ENCODE measurements at places on chromosomes 11 and 22.

DNA sequence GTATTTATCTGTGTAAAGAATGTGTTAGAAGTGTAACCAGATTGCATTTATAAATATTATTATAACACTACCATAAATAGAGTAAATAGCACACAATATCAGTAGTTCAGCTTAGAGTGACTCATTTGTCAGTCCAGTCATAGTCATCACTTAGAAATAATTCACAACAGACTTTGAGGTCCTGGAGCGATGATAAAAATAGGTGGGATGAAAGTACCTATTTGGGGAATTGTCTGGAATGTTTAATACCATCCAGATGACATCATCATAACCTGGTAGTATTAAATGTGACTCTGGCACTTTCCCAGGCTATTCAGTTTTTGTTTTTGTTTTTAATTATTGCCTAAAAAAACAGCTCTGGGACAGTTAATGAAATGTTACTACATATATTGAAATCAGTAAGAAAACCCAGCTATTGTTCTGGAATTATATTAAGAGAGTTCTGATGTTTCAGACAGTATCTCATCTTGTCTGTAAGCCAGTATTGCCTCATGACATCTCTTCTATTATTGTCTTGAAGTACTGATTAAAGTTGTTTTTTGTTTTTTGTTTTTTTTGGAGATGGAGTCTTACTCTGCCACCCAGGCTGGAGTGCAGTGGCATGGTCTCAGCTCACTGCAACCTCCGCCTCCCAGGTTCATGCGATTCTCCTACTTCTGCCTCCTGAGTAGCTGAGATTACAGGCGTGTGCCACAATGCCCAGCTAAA, 74.8 kb downstream of the SIK2 start:
- no peak for DNase-seq

DNA sequence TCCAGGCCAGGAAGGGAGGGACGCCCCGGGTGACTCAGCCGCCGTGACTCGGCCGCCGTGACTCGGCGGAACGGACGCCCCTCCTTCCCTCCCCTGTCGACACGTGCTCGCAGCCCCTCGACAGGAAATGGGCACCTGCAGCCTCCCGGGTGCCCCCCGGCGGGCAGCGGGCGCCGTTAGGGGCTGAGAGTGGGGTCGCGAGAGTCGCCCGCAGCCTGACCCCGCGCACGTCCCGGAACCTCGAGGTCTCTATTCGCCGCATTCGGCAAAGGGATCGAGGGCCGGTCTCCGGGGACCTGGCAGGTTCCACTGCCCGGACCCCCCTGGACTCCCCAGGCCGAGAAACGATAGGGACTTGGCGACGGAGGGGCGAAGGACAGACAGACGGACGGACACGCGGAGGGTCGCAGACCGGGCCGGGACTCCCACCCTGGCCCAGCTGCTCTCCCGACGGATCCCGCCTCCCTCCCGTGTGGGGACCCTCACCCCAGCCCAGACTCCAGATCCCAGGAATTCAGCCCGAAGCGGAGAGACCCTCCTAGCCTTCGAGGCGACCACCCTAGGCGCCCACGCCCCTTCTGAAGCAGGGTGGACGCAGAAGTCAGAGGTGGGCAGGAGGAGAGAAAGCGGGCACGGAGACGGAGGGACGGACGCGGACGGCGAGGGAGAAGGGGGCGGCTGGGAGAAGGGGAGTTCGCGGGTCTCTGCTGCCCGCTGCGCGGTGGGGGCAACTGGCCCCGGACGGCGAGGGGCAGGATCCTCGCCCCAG, 648 bp downstream of the FOSL1 start:
- peak; percentile 54 for DNase-seq

DNA sequence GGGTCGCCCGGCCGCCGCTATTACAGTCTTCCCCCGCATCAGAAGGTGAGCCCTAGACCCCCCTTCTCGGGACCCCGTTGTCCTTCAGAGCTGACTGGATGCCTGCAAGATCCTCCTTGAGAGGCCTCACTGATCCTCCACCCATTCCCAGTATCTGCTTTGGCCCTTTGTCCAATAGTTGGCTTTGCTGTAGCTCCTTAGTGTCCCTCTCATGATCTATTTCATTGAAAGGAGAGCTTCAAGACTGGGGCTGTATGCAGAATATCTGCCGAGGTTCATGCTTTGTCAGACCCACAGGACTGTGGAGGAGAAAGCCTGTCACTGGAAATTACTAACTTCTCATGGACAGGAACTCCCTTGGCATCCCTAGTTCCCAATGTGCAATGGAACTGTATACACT, 499 bp downstream of the DLAT start:
- DNase-seq = no peak

GRCh38 chr11:122808478-122808869, 29.8 kb upstream of the CRTAM start:
- DNase-seq = no peak

- no peak for DNase-seq
These were observed 32.5 kb downstream of the ADORA2A start for GRCh38 chr22:24459911-24460310.

GRCh38 chr11:122162095-122162494, 46.1 kb upstream of the BLID start:
- DNase-seq = no peak

- no peak for DNase-seq
These were observed 20.7 kb downstream of the CHID1 start for GRCh38 chr11:889687-890475.

GRCh38 chr11:125435461-125436238, 60.4 kb downstream of the FEZ1 start:
- DNase-seq = no peak

- DNase-seq = no peak
These were observed 60.6 kb upstream of the CD44 start for GRCh38 chr11:35078470-35078735.

GRCh38 chr11:88631497-88631896, 294.0 kb upstream of the CTSC start:
- DNase-seq = no peak

- no peak for DNase-seq
These were observed 437.4 kb downstream of the MIAT start for GRCh38 chr22:27094633-27095308.

- no peak for DNase-seq
These were observed 387.5 kb upstream of the NARS2 start for GRCh38 chr11:78961937-78962701.

DNA sequence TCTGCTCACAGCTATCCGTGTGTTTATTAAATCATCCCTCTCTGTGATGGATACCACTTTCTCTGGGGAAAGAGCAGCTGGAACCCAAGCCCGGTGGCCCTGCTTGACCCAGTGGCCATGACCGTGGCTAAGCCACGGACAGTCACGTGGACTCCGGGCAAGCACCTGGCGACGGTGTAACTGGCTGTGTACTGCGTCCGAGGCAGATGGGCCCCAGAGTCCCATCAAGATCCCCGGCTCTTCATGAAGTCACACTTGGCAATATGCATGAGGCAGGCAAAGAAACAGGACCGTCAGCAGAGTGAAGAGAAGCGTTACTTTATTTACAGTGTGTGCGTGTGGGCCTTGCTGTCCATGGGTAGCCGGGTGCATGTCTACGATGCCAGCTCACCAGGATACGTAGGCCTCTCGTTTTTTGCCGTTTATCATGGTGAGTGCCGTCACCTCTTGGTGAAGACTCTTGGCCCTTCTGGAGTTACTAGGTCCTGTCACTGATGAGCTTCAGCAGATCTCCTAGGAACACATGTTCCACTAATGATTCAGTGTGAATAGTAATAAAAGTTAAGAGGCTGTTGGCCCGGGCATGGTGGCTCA, 366.3 kb downstream of the TBC1D22A start:
- DNase-seq = no peak

- DNase-seq = no peak
These were observed 805 bp upstream of the QSER1 start for GRCh38 chr11:32891657-32892354.

DNA sequence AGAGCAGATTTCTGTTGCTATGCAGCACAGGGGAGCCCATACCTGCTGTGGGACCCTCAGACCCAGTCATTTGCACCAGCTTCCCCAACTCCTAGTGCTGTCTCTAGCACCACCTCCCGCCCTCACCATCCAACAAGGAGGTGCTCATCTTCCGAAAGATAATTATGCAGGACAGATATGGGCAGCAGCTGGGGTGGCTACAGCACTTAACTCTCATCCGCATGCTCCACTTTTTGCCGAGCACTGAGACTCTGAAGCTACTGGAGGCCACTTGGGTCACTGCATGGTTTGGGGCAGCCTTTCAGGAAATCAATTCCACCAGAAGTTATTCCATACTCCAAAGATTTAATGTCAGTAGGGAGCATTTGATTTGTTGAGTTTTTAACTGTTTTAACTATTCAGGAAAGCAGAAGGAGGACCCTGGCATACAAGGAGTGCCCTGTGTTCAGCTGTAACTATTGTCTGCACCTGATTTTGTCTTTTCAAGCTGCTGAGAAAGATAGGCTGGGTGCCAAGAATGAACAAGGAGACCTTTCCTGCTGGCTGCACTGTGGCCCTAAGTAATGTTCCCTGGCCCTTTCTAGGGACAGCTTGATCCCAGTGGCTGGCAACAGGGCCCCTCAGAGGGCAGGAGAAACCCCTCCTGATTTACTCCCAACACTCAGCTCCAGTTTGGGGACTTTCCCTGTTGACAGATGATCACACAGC, 67.3 kb upstream of the CSNK2A3 start:
- DNase-seq = no peak

- no peak for DNase-seq
These were observed 69.1 kb upstream of the NTM start for GRCh38 chr11:131301306-131301705.

GRCh38 chr11:61890529-61891330, 615 bp downstream of the FADS3 start:
- no peak for DNase-seq

DNA sequence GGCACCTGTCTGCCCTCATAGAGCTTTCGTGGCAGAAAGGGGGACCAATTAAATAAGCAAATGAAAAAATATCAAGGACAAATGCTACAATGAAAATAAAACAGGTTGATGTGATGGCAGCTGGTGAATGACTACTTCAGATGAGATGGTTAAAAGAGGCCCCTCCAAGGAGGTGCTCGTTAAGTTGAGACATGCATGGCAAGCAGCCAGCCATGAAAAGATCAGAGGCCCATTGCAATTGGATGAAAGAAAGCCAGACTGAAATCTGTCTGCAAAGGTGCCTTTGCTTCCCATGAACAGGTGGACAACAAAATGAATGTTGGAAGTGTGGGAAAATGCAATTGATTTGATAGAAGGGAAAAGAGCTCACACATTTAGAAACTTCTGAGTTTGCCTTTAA, 848 bp upstream of the TRPC6 start:
- no peak for DNase-seq

DNA sequence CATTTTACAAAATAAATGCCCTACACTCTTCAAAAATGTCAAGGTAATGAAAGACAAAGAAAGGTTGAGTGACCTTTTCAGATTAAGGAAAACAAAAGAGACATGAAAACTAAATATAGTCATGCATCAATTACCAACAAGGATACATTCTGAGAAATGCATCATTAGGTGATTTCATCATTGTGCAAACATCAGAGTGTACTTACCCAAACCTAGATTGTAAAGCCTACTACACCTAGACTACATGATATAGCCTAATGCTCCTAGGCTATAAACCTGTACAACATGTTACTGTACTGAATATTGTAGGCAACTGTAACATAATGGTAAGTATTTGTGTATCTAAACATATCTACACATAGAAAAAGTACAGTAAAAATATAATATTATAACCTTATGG, 26.7 kb downstream of the INTS4 start:
- no peak for DNase-seq

GRCh38 chr11:72222106-72222891, 2.3 kb upstream of the INPPL1 start:
- DNase-seq = no peak

DNA sequence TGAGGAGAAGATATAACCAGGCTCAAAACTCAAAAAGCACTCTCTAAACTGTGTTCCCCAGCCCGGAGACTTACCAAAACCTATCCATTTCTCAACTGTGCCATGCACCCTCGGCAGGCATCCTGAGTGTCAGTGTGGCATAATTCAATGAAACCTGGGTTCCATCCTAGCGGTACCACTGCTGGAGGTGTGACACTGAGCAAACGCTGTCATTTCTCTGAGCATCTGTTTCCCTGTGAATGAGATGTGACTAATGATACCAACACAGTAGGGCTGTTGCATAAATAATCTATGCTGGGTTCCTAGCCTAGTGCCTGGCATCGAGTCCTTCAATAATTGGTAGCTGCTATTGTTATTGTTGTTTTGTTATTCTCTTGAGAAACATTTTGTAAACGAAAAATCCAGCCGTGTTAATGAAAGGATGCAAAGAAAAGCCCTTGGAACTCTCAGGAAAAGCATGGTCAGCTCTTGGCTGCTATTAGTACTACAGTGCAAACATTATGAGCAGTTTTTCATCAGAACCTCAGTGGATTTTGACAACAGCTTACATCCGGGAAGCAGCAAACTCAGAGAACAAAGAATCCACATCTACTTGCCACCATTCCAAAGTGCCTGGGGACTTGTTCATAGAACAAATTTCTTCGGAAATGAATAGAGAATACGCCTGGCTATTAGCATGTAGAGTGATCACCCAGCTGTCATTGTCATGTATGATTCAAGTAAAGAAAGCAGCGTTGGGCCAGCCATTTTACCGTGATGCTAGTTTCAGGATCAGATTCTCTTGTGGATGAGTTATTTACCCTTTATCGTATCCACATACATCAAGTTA, 53.7 kb downstream of the TECTA start:
- DNase-seq = no peak

- DNase-seq = no peak
These were observed 547.1 kb downstream of the RAB38 start for GRCh38 chr11:87628026-87628580.
